RWPE2 (cell line): ENCODE measurements at places on chromosomes 3 and 15.

DNA sequence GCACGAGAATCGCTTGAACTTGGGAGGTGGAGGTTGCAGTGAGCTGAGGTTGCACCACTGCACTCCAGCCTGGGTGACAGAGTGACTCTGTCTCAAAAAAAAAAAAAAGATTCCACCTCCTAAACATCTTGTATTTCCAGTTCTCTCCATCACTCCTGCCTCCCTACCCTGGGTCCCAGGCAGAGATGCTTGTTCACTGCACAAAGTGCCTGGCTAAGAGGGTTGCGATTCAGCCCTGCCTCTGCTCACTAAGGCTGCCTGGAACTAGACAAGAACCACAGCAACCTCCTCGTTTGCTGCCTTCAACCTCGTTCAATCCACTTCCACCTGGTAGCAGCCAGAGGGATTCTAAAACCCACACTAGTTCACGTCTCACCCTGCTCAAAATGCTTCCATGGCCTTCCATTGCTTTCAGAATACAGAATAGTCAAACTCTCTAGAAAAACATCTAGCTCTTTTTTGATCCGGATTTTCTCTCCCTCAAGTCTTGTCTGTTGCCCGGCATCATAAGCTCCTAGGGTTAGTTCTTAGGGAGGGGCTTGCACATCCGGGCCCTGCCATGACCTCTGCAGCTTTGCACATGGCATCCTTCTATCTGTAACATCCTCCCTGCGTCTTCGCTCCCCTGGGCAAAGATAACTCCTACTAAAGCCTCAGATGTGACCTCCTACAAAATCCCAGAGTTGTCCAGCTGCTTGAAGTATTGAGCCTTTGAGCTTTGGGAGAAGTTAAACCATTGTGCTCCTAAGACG lies 1.0 kb upstream of the MCM2 start:
- no peak overlapping the region for H3K4me3 ChIP-seq
- H3K36me3 ChIP-seq: peaks cover 31% of the 10 kb centered on the region
- H3K27me3 ChIP-seq: no peaks in the 10 kb centered on the region
- H3K27ac ChIP-seq: no peak overlapping the region

GRCh38 chr3:96007650-96008195 lies 806.7 kb upstream of the EPHA6 start:
- H3K36me3 ChIP-seq: no peaks in the 10 kb centered on the region
- no peaks in the 10 kb centered on the region for H3K27me3 ChIP-seq
- no peak overlapping the region for H3K4me3 ChIP-seq

DNA sequence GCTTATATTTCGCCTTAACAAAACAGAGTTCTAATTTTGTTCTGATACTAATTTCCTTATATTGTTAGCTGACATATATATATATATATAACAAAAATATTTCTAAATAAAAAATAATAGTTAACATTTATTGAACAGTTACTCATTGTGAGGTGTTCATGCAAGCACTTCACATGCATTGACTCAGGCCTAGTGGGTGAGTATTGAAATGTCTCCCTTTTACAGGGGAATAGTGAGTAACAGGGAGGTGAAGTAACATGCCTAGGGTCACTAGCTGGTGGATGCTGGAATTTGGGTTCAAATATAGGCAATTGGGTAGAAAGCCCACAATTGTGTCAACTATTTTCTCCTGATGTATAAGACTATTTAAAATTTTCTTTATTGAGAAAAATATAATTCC lies 102.6 kb upstream of the ZPLD1 start:
- DNase-seq: no peak
- H3K4me3 ChIP-seq: no peak overlapping the region
- no peaks in the 10 kb centered on the region for H3K27me3 ChIP-seq
- H3K36me3 ChIP-seq: no peaks in the 10 kb centered on the region

GRCh38 chr3:43291546-43291945 lies 5.2 kb downstream of the SNRK start:
- H3K4me3 ChIP-seq: no peak overlapping the region
- DNase-seq: no peak
- peaks cover 32% of the 10 kb centered on the region for H3K36me3 ChIP-seq
- no peaks in the 10 kb centered on the region for H3K27me3 ChIP-seq
- peak overlapping the region; percentile 54 for H3K27ac ChIP-seq
- H3K4me1 ChIP-seq: peaks cover 69% of the 10 kb centered on the region

DNA sequence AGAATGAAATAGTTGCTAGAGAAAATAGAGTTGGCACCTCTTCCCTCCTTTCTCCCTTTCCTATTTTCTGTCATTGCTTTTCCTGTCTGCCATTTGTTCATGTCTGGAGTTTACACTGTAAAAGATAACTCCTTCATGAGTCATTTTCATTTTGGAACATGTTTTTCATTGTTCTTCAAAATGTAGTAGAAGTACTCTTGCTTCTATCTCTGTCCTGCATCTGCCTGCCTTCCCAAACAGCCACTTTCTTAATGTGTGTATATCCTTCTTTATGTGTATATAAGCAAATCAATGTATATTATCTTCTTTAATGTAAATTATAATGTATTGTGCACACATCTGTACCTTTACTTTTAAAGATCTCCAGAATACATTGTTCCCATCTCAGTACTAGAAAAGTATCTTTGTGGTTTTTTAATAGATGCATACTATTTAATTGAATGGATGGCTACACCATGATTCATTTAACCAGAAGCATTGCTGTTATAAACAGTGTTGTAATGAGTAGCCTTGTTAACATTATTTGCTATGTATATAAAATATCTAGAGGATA lies 41.1 kb downstream of the TSC22D2 start:
- H3K36me3 ChIP-seq: peaks cover 45% of the 10 kb centered on the region

DNA sequence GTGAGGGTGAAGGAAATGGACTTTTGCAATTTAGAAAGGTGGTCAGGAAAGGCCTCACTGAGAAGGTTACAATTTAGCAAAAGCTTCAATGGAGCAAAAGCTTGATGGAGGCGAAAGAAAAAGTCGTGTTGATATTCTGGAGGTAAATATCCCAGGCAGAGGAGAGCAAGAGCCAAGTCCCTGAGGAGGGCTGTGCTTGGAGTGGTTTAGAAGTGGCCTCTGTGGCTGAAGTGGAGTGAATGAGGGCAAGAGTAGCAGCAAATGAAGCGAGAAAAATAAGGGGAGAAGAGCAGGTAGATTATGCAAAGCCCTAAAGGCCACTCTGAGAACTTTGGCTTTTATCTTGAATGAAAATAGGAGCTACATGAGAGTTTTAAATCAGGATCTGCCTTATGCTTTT lies 54.1 kb downstream of the GUCA1C start:
- no peaks in the 10 kb centered on the region for H3K36me3 ChIP-seq
- no peaks in the 10 kb centered on the region for H3K4me1 ChIP-seq
- H3K27ac ChIP-seq: no peak overlapping the region
- no peak overlapping the region for H3K4me3 ChIP-seq

DNA sequence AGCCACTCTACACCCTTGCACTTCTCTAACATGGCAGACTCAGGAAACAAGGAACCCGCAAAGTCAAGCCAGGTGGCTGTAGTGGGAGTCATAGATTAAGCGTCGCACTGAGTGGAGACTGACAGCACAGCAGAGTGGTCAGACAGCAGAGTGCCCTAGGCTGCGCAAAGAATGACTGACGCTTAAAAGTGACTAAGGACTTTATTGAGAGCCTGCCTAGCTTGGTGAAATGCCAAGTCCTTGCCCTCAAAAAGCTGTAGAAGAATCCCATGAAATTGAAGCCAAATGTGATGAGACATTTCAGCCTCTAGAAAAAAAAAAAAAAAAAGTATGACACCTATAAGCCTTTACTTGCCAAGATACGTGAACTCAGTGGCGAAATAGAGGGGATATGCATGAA lies 30.2 kb downstream of the NCEH1 start:
- no peaks in the 10 kb centered on the region for H3K36me3 ChIP-seq
- peak overlapping the region; percentile 46 for H3K27ac ChIP-seq
- DNase-seq: peak; percentile 77
- H3K4me3 ChIP-seq: no peak overlapping the region

DNA sequence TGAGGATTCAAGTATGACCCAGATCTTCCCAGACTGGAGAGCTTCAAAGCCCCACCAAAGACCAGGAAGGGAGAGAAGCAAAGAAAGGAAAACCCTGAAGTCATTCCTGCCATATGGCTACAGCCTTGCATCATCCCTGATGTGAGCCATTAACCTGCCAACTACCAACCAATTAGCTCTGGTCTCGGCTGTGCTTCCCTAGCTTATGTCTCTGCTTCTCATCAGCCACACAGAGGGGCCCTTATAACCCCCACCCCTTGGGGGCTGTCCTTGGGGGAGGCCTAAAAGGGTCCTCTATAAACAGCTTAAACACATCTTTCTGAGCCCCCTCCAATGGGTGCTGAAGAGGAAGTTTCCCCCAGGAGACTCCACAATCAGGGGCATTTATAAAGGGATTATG lies 52.8 kb downstream of the NOX5 start:
- H3K36me3 ChIP-seq: no peaks in the 10 kb centered on the region
- H3K27ac ChIP-seq: no peak overlapping the region
- no peak overlapping the region for H3K4me3 ChIP-seq

GRCh38 chr3:58531956-58532355 lies 5.0 kb downstream of the ACOX2 start:
- DNase-seq: no peak
- peaks cover 9% of the 10 kb centered on the region for H3K4me1 ChIP-seq
- H3K27ac ChIP-seq: no peak overlapping the region
- H3K4me3 ChIP-seq: no peak overlapping the region

GRCh38 chr3:17384567-17385296 lies 357.7 kb downstream of the TBC1D5 start:
- no peak for DNase-seq
- H3K27ac ChIP-seq: no peak overlapping the region
- peaks cover 10% of the 10 kb centered on the region for H3K36me3 ChIP-seq
- no peak overlapping the region for H3K4me3 ChIP-seq
- H3K4me1 ChIP-seq: no peaks in the 10 kb centered on the region
- H3K27me3 ChIP-seq: no peaks in the 10 kb centered on the region

DNA sequence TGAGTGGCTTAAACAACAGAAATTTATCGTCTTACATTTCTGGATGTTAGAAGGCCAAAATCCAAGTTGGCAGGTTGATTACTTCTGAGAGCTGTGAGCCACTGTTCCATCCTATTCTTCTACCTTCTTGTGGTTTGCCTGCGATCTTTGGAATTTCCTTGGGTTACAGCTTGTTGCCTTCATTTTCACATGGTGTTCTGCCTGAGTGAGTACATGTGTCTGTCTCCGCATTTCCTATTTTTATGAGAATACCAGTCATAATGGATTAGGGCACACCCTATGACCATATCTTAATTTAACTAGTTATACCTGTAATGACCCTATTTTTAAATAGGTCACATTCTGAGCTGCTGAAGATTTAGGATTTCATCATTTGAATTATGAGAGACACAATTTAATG lies 294.3 kb downstream of the CNTN4 start:
- H3K36me3 ChIP-seq: no peaks in the 10 kb centered on the region
- DNase-seq: no peak
- no peak overlapping the region for H3K27ac ChIP-seq
- no peak overlapping the region for H3K4me3 ChIP-seq

DNA sequence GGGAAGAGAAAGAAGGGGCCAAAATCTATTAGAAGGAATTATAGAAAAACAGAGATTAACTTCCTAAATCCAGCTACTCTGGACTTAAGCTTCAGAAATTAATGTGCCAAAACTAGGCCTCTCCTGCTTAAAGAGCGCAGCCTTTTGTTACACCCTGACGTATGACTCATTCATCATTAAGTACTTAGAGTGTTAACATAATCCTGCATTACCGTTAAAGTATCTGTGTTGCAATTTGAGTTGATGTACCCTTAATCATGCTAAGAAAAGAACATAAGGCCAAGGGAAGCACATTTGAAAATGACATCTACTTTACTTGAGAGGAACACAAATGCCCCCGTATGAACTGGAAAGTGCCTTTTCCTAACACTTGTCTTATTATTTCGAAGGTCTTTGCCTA lies 7.9 kb downstream of the HTR3D start:
- H3K27ac ChIP-seq: no peak overlapping the region
- no peak overlapping the region for H3K4me3 ChIP-seq
- H3K4me1 ChIP-seq: no peaks in the 10 kb centered on the region
- H3K27me3 ChIP-seq: no peaks in the 10 kb centered on the region
- DNase-seq: no peak
- H3K36me3 ChIP-seq: no peaks in the 10 kb centered on the region

DNA sequence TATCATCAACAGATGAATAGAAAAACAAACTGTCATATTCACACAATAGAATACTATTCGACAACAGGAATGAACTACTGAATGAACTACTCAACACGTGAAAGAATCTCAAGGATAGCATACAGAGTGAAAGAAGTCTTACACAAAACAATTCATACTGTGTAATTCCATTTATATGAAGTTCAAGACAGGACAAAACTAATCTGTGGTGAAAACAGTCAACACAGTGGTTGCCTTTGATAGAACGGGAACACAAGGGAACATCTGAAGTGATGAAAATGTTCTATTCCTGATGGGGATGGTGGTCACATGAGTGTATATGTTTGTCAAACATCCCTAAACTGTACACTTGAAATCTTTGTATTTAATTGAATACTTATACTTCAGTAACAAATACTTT lies 2.6 kb upstream of the SUSD5 start:
- H3K27ac ChIP-seq: no peak overlapping the region
- no peak for DNase-seq
- H3K36me3 ChIP-seq: no peaks in the 10 kb centered on the region
- H3K4me3 ChIP-seq: no peak overlapping the region

GRCh38 chr3:171525437-171525836 lies 65.2 kb upstream of the TNIK start:
- no peak overlapping the region for H3K27ac ChIP-seq
- peaks cover 4% of the 10 kb centered on the region for H3K4me1 ChIP-seq
- H3K36me3 ChIP-seq: no peaks in the 10 kb centered on the region
- DNase-seq: no peak
- H3K27me3 ChIP-seq: no peaks in the 10 kb centered on the region

DNA sequence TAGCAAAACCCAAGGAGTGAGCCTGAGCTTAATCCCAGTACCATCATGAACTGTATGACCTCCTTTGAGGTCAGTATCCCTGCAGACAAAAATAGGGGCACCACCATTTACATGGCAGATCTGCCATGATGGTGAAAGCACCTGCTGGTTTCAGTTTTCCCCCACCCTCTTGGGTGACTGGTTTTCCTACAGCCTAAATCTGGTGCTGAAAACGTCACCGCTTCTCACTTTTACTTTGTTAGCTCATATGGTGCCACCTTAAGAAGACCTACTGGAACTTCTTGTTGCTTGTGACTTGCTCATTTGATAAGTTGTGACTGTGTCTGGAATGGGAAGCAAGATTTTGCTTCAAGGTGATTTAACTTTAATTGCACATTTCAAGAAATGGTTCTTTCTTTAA lies 5.1 kb downstream of the PPP1R2 start:
- no peaks in the 10 kb centered on the region for H3K27me3 ChIP-seq
- DNase-seq: no peak
- H3K27ac ChIP-seq: no peak overlapping the region
- no peaks in the 10 kb centered on the region for H3K4me1 ChIP-seq

- H3K4me1 ChIP-seq: peaks cover 4% of the 10 kb centered on the region
- H3K4me3 ChIP-seq: no peak overlapping the region
- H3K27me3 ChIP-seq: no peaks in the 10 kb centered on the region
- no peak for DNase-seq
- no peaks in the 10 kb centered on the region for H3K36me3 ChIP-seq
- H3K27ac ChIP-seq: no peak overlapping the region
Measured at GRCh38 chr3:194161131-194162045, 25.4 kb downstream of the HES1 start.
